ENCODE measurements at places on chromosomes 5 and 9. TPM values are rescaled to one million over a fixed set of nuclear protein-coding genes. Genes with fewer than 3 reads are reported as not detected.

- no peak overlapping the region for H3K4me3 ChIP-seq
- no peak overlapping the region for H3K27ac ChIP-seq
- no peak for DNase-seq
- no peaks in the 10 kb centered on the region for H3K4me1 ChIP-seq
- H3K36me3 ChIP-seq, result no peaks in the 10 kb centered on the region
Observed at GRCh38 chr9:28961623-28962022, 1388.3 kb upstream of the C9orf72 start.

DNA sequence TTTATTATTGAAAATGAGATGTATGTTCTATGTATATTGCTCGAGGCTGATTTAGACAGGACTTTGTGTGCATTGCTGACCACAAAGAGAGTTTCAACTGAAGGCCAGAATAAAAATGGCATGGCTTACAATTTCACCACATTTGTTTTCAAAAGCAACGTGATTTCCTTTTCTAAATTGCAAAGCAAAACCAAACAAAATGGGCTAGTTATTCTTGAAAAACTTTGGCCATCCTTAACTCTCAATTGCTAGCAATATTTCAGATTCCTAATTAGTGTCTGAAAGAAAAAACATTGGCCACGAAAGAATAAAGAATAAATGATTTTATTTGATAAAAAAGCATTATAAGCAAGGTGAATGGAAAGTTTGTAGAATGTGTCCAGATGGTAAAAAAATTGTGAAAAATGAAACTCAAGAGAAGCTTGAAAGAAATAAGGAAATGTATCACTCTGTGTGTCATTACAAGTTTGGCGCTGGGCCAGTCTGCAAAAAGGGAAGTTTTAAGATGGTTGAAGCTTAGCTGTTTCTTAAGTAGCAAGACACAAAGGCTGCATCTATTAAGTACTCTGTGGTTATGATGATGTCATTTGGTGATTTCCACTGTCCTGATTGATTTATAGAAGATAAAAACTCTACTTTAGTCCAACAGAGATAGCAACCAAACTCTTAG, 89.2 kb upstream of the PRLR start:
- H3K27ac ChIP-seq, result no peak overlapping the region
- H3K36me3 ChIP-seq, result no peaks in the 10 kb centered on the region
- no peak overlapping the region for H3K4me3 ChIP-seq
- H3K4me1 ChIP-seq, result no peaks in the 10 kb centered on the region
- no peak for DNase-seq

- no peak overlapping the region for H3K27ac ChIP-seq
- H3K27me3 ChIP-seq, result no peaks in the 10 kb centered on the region
- H3K36me3 ChIP-seq, result no peaks in the 10 kb centered on the region
- no peak overlapping the region for H3K4me3 ChIP-seq
Observed at GRCh38 chr5:179408611-179409010, 63.4 kb upstream of the ADAMTS2 start.

- no peaks in the 10 kb centered on the region for H3K27me3 ChIP-seq
- no peak for DNase-seq
- no peak overlapping the region for H3K27ac ChIP-seq
- no peaks in the 10 kb centered on the region for H3K4me1 ChIP-seq
Observed at GRCh38 chr9:79120533-79120932, 451.2 kb upstream of the TLE4 start.

DNA sequence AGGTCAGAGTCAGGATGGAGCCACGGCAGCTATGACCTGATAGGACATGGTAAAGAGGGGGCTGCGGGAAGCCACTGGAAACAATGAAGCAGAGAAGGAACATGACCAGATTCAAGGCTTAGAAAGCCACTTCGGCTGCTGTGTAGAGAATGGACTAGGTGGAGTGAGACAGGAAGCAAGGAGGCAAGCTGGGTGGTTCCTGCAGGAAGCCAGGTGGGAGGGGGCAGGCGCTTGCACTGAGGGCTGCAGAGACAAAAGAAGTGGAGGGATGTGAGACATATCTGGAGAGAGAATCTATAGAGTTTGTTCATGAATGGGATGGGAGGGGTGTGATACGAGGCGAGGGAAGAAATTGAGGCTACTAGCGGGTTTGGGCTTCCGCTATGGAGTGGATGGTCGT, 19.0 kb upstream of the N4BP3 start:
- H3K27me3 ChIP-seq, result no peaks in the 10 kb centered on the region
- H3K4me1 ChIP-seq, result no peaks in the 10 kb centered on the region
- no peaks in the 10 kb centered on the region for H3K36me3 ChIP-seq
- DNase-seq, result no peak
- H3K27ac ChIP-seq, result no peak overlapping the region
- no peak overlapping the region for H3K4me3 ChIP-seq

GRCh38 chr9:78614892-78615291, 318.0 kb downstream of the PSAT1 start:
- H3K4me3 ChIP-seq, result no peak overlapping the region
- DNase-seq, result peak; percentile 17
- H3K4me1 ChIP-seq, result no peaks in the 10 kb centered on the region
- H3K27me3 ChIP-seq, result no peaks in the 10 kb centered on the region

DNA sequence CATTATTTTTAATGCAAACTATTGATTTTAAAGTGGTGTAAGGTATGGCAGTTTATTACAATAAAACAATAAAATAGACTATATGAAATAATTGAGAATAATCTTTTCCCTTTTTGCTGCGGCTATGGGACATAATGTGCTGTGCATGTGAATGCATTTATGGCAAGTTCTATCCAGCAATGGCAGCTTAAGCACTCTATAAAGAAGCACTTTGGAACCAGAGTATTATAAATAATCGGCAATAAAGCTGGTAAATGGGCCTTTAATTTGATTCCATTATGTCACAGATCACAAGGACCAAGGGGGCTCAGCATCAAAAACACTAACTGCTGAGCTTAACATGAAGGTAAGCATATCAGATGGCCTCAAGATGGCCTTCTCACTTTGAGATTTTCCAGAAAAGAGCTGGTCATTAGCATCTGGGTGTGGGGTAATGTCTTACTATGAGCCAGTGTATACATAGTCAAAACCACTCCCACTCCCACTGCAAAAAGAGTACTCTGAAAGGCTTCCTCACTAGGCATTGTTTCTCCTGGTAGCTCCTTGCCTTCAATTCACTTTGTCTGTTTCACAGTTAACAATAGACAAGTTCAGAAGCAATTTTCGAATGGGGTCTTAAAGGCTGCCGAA, 97.1 kb upstream of the ASTN2 start:
- no peaks in the 10 kb centered on the region for H3K36me3 ChIP-seq
- H3K27me3 ChIP-seq, result no peaks in the 10 kb centered on the region
- H3K27ac ChIP-seq, result no peak overlapping the region
- H3K4me3 ChIP-seq, result no peak overlapping the region
- DNase-seq, result no peak

- H3K27ac ChIP-seq, result no peak overlapping the region
- H3K36me3 ChIP-seq, result no peaks in the 10 kb centered on the region
- H3K4me1 ChIP-seq, result peaks cover 14% of the 10 kb centered on the region
- no peak overlapping the region for H3K4me3 ChIP-seq
Observed at GRCh38 chr9:75150512-75150911, 62.2 kb downstream of the OSTF1 start.

GRCh38 chr5:67042176-67043003, 154.2 kb downstream of the CD180 start:
- no peak overlapping the region for H3K27ac ChIP-seq
- H3K4me1 ChIP-seq, result no peaks in the 10 kb centered on the region
- no peaks in the 10 kb centered on the region for H3K36me3 ChIP-seq
- no peaks in the 10 kb centered on the region for H3K27me3 ChIP-seq
- peak; percentile 57 for DNase-seq
- H3K4me3 ChIP-seq, result no peak overlapping the region

DNA sequence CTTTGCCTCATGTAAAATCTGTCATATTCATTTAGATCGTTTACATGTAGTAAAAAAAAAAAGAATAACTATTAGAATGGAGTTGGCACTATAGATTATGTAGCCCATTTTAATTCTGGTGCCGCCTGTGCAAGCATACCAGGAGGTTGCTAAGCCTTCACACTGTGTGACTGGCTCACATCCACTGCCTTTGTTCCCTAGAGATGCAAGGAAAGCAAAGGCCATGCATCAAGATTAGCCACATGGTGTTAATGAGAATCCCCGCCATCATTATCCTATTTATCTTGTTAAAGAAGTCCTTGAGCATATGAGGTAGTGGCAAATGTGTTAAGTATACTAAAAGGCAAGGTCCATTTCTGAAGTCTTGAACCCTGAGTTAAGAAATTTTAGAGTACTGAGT, 279.6 kb downstream of the RFX3 start:
- no peak for DNase-seq
- H3K4me3 ChIP-seq, result no peak overlapping the region
- H3K4me1 ChIP-seq, result no peaks in the 10 kb centered on the region

The OGN gene
- total RNA-seq, result 1.3 TPM

The ITK gene
- not detected for total RNA-seq

The N4BP3 gene
- 0.26 TPM for total RNA-seq

The MAST4 gene
- total RNA-seq, result 10.5 TPM
